Omental fat pad (tissue), 4 donors: ENCODE measurements at places on chromosomes 6 and 20. TPM values are rescaled to one million over a fixed set of nuclear protein-coding genes. Genes with fewer than 3 reads are reported as not detected.

- DNase-seq, result no peak
These were observed 5.3 kb downstream of the WFDC5 start for GRCh38 chr20:45109634-45110033.

DNA sequence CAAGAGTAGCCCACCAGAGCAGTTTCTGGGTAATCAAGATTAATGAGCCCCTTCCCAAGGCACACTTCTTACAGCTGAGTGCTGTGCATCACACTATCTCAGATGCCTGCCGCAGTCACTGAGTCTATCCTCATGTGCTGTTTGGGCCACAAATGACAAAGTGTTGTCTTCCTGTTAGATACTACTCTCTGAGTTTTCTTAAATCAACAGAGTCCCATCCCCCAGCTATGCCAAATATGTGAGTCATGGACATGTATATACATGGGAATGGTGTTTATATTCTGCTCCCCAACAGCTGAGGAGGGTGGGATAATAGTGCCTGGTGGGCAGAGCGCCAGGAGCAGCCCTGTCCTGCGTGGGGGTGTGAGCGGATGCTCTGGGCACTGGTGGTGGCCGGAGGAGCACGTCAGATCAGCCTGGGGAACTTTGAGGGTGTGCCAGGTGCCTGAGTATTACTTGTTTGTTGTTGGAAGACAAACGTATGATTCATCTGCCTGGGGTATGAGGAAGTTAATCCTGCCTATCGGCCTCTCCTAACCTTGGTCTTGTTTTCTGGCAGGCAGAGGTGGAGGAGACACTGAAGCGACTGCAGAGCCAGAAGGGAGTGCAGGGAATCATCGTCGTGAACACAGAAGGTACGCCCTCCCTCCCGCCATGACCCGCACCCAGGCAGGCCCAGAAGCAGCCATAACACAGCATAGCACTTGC, 9.6 kb downstream of the DYNLRB1 start:
- DNase-seq, result peak; percentile 50

DNA sequence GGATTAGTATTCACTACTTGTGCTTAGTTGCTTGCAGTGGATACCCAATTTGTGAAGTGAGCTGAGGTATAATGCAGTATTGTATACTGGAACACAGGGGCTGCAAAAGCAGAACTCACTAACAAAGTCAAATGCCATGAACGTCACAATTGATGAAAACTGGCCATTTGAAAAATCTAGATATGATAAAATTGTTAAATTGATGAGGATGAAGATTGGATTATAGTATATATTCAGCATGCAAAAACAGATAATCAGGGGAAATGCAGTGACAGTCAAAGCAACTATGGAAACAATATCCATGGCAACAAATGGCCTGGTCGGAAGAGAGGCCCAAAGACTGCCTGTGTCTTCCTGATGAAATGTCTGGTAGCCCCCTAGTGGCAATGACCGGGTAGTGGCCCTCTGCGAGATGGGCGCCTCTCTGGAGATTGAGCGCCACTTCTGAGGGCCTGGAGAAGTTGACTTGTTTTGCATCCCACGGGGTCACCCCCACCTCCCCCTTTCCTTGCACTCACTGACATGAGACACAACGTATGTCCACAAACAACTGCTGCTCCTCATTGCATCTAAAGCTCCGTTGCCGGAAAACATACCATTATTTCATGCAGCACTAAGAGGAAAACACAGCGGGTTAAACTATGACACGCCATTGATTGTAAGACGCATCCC, 43.6 kb downstream of the C6orf15 start:
- DNase-seq, result peak; percentile 47

- no peak for DNase-seq
These were observed 11.9 kb downstream of the CCN5 start for GRCh38 chr20:44727039-44727438.

- no peak for DNase-seq
These were observed 8.6 kb upstream of the SERPINB6 start for GRCh38 chr6:2979819-2980464.

- DNase-seq, result no peak
These were observed 2.0 kb upstream of the NPEPL1 start for GRCh38 chr20:58690396-58691135.

DNA sequence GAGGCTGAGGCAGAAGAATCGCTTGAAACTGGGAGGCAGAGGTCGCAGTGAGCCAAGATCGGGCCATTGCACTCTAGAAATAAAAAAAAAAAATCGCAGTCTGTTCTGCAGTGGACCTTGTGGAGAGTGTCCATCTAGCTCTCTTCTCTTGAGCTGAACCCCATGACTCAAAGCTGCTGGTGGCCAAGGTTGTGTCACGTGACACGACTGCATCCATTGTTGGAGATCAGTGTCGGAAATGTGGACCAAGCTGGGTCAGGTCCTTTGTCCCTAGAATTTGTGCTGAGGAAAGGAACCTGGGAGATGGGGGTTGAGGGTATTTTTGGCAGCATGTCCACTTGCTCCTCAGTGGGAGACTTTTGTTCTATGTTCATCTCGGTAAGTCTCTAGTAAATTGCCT, 564.8 kb upstream of the CDH4 start:
- DNase-seq, result no peak

DNA sequence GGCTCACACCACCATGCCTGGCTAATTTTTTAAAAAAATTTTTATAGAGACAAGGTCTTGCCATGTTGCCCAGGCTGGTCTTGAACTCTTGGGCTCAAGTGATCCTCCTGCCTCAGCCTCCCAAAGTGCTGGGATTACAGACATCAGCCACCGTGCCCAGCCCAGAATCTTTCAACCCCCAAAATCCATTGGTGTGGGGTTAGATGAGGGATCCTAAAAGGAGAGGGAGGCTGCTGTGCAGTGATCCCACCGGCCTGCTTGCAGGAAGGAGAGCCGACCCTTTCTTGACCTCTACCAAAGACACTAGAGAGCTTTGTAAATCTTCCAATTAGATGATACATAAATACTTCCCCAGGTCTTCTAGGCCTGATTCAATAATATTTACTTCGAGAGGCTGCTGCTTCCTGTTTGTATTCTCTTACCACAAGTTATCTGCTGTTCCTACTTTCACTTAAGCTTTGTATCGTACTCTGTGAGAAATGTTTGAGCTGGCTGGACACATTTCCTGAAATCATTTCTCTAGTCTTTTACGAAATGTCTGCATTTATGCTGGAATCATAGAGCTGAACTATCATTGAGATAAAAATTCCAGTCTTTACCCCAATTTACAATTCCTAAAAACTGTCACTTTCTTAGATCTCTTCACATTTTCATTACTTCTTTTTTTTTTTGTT, 49.3 kb upstream of the IER3 start:
- DNase-seq, result no peak

GRCh38 chr6:14621518-14621917, 503.9 kb downstream of the CD83 start:
- DNase-seq, result no peak

DNA sequence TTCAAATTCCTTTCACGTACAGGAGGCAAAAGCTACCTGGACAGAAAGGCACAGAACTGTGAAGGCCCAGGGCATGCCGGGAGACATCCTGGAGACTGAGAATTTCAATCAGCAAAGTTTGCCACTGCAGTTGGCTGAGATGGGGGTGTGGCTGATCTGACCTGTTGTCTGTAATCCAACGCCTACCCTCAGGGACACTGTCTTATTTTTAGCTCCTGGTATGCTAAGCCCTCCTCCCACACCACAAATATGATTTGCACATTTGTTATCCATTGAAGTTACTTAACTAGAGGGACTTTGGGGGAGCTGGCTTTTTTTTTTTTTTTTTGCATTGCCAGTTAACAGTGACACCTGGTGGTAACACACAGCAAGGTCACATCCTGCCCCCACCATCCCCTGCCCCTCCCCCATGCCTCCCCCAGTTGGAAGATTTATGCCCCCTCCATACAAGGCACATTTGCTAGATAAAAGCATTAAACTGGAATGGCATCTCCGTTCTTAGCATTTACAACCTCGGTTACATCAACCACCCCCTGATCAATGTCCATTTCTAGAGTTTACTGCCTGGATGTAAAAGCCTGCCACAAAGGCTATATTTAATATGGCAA, 40.4 kb downstream of the TTI1 start:
- no peak for DNase-seq

GRCh38 chr6:11921017-11921438, 91.1 kb upstream of the HIVEP1 start:
- no peak for DNase-seq

DNA sequence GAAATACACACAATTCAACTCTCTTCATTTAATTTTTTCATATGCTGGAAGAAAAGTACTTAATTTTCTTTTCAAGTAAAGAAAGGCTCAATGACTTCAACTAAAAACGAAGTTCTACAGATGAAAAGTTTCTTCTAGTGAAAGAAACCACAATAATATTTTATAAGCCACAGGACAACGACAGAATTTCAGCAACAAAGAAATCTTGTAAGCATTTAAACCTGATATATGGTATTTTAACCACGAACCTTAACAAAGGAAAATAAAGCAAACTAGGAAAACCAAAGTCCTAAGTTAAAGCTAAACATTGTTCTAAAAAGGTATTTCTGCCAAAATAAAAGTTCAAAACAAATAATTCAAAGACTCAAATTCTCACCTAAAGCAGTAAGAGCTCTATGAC, 24.6 kb upstream of the DST start:
- no peak for DNase-seq

- no peak for DNase-seq
These were observed 941.0 kb upstream of the ADGRB3 start for GRCh38 chr6:67694127-67694526.

- DNase-seq, result no peak
These were observed 2.9 kb upstream of the TRIM26 start for GRCh38 chr6:30216096-30216495.

DNA sequence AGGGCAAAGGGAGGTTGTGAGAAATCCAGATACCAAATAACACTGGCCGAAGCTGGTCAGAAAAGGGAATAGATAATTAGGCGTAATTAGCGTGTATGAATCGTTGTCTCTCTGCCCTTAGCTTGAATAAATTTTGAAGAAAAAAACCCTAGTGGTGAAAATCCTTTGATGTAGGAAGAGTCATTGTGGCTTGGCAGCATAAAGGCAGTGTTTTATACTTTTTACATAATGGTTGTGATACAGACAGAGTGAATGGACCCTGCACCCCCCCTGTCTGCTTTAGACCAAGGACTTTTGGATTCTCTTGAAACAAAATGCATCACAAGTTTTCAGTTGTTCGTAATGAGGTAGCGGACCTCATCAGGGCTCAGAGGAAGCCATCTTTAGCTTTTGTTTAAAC, 126.5 kb downstream of the AFG1L start:
- DNase-seq, result no peak

GRCh38 chr6:7578931-7579330, 11.1 kb upstream of the SNRNP48 start:
- DNase-seq, result no peak

DNA sequence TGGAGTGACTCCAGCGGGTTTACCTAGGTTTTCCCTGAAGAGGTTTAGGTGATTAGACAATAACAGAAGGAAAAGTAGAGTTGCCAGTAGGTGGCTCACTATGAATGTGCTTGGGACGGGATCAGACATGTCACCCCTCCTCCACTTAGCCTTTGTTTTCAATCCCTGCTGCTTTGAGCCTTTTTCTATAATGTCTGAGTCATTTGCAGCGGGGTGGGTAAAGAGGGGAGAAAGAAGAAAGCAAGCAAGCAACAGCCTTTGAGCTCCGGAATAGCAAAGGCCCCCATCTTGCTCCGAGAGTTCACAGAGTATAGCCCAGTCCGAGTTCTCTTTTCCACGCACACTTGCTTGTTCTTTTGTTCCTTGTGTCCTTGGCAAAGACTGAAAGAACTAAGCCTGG, 129.1 kb downstream of the PACRG start:
- no peak for DNase-seq

- DNase-seq, result no peak
These were observed at the start of gene BFSP1 for GRCh38 chr20:17530716-17531664. TSS of gene BFSP1 (minus strand) at chr20:17531379. CDS start at chr20:17531329, 50 bp downstream.

GRCh38 chr6:36116943-36117342, 13.4 kb upstream of the MAPK13 start:
- DNase-seq, result no peak

Gene EYA2
- total RNA-seq, result 8.9 TPM

Gene RAET1E
- 1.4 TPM for total RNA-seq

Gene FAM217B
- 6.5 TPM for total RNA-seq

Gene OR2J3
- not detected for total RNA-seq

Gene MYLK4
- total RNA-seq, result 0.48 TPM

Gene TPBG
- 28.1 TPM for total RNA-seq

Gene PTCHD4
- total RNA-seq, result 1.1 TPM

Gene PEX7
- total RNA-seq, result 4.7 TPM

Gene GMPR
- 24.5 TPM for total RNA-seq

Gene MOG
- total RNA-seq, result not detected

Gene RNF217
- 42.3 TPM for total RNA-seq
